ENCODE measurements at places on chromosomes 5 and 9.

GRCh38 chr5:61401726-61402125 is 69.7 kb downstream of the ZSWIM6 start:
- peak; percentile 22 for DNase-seq

GRCh38 chr9:95667789-95668188 is 151.0 kb upstream of the PTCH1 start:
- no peak for DNase-seq

DNA sequence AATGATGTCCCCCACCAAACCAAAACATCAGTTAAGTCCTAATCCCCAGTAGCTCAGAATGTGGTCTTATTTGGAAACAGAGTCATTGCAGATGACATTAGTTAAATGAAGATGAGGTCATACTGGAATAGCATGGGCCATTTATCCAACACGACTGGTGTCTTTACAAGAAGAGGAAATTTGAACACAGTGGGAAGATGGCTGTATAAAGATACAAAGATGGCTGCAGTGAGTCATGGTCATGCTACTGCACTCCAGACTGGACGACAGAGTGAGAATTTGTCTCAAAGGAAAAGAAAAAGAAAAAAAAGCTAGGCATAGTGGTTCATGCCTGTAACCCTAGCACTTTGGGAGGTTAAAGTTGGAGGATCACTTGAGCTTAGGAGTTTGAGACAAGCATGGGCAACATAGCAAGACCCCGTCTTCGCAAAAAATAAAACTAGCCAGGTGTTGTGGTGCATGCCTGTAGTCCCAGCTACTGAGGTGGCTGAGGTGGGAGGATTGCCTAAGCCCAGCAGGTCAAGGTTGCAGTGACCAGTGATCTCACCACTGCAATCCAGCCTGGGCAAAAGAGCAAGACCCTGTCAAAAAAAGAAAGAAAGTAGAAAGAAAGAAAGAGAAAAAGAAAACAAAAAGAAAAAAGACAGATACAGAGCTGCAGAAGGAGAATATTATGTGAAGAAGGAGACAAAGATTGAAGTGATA is 130.0 kb upstream of the CDKN2B start:
- DNase-seq: peak; percentile 63

DNA sequence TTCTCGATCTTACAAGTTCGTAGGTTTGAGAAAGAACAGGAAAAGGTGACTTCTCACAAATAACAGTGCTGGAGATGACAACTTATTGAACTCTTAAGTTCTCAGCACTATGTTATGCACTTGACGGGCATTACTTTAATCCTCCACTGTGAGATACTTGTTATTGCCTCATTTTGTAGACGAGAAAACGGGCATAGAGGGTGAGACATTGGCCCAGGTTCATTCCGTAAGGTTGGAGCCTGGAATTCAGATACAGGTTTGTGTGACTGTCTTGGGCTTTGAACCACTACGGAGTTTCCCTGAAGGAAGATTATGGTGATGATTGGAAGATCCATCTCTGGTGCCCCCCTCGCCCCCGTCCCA is 657 bp downstream of the MAT2B start:
- DNase-seq: no peak

GRCh38 chr5:57157131-57157530 is 16.7 kb upstream of the GPBP1 start:
- peak; percentile 72 for DNase-seq

DNA sequence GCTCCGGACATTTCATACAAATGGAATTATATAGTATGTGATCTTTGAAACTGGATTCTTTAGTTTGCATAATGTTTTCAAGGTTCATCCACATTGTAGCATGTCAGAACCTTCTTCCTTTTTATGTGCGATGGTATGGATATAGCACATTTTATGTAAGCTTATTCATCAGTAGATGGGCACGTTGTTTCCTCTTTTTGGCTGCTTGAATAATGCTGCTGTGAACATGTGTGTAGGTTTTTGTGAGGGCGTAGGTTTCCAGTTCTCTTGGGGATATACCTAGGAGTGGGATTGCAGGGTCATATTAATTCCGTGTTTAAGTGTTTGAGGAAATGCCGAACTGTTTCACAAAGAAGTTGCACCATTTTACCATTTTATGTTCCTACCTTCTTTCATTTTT is 187.8 kb downstream of the NR3C1 start:
- DNase-seq: peak; percentile 83

DNA sequence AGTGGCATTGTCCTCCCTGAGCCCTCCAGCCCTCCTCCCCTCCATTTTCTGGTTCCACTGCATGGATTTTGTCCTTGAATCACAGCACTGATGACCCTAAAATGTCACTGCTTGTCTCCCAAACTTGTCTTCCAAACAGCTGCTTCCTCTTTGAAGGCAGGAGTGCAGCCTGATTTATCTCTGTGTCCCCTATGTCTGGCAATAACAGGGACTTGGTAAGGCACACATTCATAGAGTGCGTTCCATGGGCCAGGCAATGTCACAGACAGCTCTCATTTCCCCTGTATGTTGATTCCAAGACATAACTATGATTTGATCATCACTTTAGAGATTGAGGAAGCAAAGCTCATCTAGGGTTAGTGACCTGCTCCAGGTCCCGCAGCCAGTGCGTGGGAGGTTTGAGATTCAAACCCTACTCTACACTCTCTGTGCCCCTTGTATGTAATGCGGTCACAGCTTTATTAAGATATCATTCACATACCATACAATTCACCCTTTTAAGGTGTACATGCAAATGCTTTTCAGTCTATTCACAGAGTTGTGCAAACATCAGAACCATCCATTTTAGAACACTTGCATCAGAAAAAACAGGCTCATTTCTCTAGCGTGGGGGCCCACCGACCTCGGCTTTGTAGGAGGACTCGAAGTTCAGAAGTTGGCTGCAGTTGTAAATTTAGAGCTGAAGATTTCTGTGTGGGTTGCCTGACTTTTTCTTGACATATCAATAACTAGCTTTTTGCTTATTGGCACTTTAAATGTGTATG is 28.4 kb upstream of the BOD1 start:
- peak; percentile 28 for DNase-seq

GRCh38 chr9:115416299-115416698 is 298.3 kb upstream of the TNC start:
- no peak for DNase-seq

DNA sequence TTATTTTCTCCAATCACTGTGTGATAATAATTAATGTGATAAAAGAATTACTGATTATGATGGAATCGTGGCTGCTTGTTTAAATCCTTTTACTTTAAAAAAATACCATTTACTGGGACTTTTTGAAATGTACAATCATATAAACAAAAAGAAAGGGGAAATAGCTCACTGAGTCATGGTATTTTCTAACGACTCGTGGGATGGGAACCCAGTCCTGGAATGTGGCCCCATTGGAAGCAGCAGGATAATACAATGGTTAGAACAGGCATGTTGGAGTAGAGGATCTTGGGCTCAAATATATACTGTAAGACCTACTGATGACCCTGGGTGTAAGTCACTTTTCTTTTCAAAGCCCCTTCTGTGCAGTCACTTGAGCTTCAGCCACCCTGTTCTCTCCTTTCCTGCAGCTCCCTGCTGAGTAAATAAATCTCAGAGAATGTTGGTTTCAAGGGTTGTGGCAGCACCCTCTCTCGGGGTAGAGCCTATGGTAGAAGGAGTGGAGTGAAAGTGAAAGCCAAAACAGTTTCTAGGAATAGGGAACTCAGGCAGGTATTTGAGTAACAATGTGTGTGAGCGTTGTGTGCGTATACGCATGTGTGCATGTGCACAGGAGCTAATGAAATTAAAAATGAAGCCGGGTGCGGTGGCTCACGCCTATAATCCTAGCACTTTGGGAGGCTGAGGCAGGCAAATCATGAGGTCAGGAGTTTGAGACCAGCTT is 40.8 kb upstream of the LARP1 start:
- peak; percentile 78 for DNase-seq

GRCh38 chr5:159206368-159206767 is 3.0 kb downstream of the RNF145 start:
- DNase-seq: no peak

DNA sequence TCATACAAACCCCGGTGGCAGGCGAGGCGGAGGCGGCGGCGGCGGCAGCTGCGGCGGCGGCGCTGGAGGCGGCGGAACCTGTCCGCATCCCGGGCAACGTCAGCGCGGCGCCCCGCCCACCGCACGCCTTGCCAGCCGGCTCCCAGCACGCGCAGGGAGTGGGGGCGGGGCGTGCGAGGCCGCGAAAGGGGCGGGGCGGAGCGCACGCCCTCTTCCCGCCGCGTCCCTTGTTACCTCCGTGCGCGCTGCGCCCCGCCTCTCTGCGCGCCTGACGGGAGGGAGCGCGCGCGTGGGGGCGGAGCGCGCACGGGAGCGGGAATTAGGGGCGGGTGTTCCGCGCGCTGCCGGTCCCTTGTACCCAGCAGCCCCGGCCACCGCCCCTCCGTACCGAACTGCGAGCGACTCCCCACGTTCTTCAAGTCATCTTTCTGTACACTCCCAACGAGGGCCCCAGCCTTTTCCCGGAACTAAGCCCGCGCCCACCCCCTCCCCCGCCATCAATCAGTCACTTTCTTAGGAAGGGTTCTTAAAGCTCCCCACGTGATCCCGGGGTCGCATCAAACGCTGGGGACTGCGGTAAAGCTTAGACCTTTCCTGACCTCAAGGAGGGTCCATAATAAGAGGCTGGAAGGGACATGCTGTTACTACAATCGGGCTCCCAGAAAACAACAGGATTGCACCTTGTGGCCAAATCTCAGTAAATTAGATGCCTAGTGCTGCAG is at the start of gene AGTPBP1:
Gene AGTPBP1 (minus strand): TSS at position 80 of the 722 bp plus-strand sequence. CDS start 29,421 bp downstream, outside the sequence.
- peak; percentile 98 for DNase-seq

DNA sequence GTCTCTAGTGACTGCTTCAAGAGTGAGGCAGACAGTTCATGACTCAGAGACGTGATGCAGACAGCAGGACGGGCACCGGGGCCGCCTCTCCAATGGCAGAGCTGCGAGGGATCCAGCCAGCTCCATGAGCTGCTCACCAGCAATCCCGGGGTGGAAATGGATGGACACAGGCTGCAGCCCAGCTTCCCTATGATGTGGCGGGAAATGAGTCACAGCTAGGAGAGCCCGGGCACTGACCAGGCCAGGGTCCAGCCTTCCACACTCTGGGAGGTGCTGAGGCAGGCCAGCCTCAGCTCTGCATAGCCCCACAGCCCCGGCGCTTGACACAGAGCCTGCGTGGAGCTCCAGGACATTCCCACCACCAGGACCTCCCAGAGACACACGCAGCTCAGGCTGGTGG is 244.8 kb upstream of the IRX2 start:
- DNase-seq: no peak

DNA sequence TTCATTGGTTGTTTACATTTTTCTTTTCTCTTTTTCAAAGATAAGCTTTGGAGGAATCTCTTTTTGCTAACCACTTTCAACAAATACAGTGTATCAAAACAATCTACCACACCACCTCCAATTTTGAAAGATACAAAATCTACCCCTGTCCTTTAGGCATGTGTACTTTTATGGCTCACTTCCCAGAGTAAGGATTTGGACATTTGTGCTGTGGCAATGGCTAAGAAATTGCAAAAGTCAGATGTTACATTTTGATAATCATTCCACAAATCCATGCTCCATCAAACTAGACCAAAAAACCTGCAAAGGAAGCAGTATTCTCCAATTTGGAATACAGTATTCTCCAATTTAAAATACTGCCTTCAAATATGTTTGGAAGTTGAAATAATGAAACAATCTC is 204.9 kb downstream of the MCTP1 start:
- no peak for DNase-seq

DNA sequence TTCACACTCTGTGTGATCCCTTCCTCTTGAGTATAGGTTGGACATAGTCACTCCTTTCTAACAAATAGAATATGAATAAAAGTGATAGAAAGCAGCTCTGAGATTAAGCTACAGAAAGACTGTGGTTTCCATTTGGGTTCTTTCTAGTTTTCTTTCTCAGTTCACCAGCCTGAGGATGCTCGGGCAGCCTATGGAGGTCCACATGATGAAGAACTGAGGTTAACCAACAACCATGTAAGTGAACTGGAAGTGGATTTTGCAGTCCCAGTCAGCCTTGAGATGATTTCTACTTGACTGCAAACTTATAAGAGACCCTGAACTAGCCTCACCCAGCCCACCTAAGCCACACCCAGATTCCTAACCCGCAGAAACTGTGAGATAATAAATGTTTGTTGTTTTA is 10.1 kb upstream of the FOXE1 start:
- no peak for DNase-seq

DNA sequence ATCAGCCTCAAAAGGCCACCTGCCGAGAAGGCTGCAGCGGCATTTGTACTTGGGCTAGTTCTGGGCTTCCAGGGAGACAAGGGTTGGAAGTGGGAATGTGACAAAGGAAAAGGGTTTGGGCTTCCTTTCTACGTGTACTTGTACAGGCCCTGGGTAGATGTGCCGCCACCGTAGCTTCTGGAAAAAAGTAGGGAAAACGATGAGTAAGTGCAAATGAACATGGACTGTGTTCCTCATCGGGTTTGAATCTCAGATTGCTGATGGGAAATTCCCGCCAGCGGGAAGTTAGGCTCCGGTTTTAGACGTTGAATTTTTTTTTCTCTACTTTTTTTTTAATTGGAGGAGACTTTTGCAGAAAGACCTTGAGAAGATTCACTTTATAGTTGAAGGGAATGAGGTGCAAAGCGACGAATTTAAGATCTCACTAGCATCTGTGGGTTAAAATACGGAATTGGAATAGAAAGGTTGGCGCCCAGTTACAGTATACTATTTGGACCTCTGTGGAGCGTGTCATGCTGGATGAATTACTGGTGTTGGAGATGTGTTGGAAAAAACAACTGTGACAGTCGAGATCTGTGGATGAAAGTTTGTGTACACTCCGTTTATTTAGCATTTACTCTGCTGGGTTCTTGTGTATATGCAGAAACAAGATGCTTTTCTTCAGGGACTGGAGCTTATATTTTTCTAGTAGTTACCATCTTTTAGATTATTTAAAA is 1.2 kb downstream of the G3BP1 start:
- DNase-seq: peak; percentile 77

DNA sequence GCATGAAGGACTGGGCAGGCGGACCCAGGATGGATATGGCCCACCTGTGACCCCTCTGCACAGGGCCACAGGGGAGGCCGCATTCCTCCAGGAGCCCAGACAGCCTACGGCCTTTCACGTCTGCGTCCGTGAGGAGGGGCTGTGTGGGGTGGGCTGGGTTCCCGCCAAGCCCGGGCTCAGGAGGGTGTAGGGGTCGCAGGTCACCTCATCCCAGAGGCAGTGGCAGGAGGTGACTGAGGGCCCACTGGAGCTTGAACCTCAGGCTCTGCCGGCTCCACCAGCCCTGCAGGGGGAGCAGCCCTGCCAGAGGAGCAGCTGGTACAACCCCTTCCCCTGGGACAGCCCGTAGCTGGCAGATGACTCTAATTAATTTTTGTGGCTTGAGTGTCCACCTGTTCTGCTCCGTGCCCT is 40.7 kb upstream of the CACNA1B start:
- DNase-seq: no peak

- DNase-seq: no peak
Observed at GRCh38 chr9:36086442-36086841, 49.7 kb downstream of the RECK start.

- no peak for DNase-seq
Observed at GRCh38 chr5:176131771-176132170, 106.5 kb upstream of the SIMC1 start.

DNA sequence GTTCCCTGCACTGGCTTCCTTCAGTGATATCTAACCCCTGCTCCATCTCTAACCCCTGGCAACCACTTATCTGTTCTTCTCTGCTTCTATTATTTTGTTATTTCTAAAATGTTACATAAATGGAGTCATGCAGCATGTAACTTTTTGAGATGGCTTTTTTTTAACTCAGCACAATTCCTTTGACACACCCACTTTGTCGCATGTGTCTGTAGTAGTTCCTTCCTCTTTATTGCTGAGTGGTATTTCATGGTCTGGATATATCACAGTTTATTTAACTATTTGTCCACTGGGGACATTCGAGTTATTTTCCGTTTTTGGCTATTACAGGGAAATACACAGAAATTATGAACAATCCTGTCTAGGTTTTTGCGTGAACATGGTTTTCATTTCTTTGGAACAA is 200.2 kb downstream of the TRIO start:
- peak; percentile 69 for DNase-seq
